Inflammatory macrophage treated with lipopolysaccharide for 4 hours (primary cell): ENCODE measurements at places on chromosomes 2 and 18.

GRCh38 chr2:231243866-231244265 lies 45.4 kb downstream of the ARMC9 start:
- no peak for DNase-seq

- no peak for DNase-seq
These were observed 396.4 kb downstream of the PIK3C3 start for GRCh38 chr18:42351455-42351854.

DNA sequence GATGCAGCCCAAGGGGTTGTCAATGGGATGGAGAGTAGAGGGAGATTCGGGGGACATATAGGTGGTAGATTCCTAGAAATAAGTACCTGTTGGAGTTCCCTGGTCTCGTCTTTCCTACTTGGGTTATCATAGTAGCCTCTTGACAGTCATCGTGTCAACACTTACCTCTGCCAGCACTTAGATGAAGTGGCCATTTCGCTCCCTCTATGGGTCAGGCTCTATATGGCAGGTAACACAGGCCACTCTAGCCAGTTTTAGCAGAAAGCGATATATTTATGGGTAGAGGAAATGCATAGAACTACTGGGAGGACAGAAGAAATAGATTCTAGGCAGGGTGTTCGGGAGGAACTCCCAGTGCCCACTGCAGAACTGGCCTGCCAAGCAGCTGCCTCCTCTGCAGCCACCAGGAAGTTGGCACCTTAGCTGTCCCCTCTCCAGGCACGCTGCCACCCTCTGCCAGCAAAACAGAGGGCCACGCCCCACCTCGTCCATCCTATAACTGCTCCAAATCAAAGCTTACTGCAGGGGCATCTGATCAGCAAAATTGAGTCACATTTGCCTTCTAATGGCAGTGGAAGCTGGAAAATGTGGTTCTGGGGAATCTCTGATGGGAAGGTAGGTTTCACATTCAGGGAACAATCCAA lies 181.3 kb downstream of the INSIG2 start:
- no peak for DNase-seq

DNA sequence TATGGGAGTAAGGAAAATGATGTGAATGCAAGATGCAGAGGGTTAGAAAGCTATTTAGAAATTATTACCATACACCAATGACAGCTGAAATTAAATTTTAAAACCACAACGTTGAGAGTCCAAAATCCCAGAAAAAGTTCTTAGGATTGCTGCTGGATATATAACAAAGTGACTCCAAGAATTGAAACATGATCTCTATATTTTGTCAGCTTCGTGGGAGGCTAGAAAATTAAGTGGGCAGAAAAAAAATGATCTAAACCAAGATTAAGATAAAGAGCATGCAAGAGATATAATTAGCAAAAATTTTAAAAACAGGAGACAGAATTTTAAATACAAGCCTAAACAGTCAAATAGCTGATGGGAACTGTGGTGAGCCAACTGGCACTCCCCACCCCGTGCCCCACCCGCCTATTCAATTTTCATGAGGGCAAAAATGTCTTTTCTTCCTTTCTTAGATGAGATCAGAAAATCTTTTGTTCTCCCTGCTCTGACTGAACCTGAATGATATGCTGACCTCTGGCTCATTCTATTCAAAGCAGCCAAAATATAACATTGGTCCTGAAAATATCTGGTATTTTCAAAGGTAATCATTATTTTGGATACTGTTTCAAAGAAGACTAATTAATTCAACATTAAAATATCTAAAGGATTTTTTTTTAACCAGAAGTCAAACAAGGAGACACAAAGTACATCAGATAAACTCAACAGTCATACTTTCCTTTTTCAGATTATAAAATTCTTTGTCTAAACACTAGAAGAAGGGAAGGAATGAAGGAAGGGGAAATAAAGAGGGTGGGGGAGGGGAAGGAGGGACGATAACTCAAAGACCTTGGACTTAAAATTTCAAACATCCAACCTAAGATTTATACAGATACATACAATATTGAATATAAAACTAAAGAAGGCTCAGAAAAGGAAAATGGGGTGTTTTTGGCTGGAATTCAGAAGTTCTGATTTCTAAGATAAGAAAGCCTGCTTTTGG lies 12.2 kb downstream of the KANSL3 start:
- no peak for DNase-seq

DNA sequence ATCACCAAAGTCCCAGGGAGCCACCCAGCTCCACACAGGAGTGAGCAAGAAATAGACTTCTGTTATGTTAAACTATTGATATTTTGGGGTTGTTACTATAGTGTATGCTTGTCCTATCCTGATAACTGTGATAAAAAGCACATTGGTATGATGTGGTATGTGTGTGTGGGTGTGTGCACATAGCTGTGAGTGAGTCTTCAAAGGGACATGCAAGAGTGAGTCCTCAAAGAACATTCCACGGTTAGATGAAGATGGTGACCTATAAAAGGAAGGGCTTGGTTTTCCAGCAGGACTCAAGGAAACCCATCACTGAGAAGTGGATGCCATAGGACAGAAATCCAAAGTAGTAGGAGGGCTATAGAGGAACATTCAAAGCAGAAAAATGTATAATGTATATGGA lies 342.9 kb downstream of the TSN start:
- DNase-seq: no peak

DNA sequence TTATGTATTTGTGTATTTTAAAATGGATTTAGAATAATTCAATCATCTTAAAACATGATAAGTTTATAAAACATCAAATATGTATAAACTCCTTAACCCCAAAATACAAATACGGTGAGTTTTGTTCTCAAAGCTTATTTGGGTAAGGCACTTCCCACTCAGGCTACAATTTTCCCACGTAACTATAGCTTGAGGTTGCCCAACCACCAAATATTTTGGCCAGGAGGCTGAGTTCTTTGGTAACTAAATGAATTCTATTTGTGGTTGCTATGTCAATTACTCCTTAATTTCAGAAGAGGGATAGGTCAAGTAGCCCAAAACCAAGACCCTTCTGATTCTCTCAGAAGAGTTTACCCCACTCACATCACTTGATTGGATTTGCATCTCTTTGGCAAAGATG lies 70.4 kb downstream of the MYL12B start:
- DNase-seq: no peak

DNA sequence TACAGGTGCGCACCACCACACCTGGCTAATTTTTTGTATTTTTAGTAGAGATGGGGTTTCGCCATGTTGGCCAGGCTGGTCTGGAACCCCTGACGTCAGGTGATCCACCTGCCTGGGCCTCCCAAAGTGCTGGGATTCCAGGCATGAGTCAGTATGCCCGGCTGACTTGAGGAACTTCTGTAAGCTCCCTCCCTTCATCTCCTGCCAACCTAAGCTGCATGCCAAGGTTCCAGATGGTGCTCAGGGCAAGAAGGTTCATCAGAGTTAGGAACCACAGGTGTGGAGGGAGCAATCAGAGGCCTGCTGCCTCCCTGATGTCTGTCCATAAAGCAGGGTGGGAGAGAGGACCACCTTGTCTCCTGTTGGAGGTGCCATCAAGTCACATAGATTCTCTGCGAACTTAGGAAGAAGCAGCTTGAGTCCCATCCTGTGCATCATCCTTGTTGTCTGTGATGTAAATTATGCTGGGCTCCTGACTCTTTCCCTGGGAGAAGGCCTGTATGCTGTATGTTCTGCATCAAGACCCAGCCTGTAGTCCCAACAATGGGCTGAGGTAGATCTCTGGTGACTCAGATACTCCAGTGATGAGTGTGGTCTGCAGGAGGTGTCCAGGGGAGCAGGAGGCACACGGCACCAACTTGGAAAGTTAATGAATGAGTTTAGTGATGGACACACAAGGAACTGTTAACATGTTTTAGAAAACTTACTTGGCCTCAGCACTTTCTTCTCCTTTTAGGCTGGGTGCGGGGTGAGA lies 53.1 kb downstream of the TMEM17 start:
- no peak for DNase-seq

GRCh38 chr18:58266291-58266690 lies 222.3 kb downstream of the NEDD4L start:
- no peak for DNase-seq

- DNase-seq: no peak
These were observed 81.9 kb downstream of the CD226 start for GRCh38 chr18:69865776-69866175.

DNA sequence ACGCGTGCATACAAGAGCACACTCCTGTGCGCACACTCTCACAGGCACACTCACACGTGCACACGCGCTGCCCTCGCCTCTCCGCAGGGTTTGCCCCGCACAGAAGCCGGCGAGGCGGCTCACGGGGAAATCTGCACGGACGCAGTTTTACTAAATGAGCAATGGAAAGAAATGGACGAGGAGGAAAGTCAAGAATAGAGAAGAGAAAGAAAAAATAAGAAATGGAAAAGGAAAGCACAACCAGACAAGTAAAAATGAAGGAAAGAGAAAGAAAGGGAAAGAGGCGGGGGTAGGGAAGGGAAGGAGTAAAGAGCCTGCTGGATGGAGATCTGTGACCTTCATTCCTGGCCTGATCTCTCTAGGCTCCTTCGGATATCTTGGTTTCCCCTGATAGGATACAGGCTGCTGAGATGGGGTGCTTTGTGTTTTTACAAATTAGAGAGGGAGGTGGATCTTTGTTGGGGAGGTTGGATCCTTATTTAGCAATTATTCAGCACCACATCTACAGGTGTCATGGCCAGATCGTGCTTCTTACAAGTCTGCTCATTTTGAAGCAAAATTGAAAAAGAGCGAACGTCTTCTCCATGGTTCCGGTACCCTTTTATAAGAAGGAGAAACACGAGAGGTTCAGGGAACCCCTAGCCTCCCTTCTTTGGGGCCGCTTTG lies 693 bp upstream of the LRP2 start:
- DNase-seq: peak; percentile 19

GRCh38 chr2:39657287-39657937 lies 8.3 kb upstream of the TMEM178A start:
- no peak for DNase-seq

GRCh38 chr18:31596081-31596872 lies 4.6 kb downstream of the TTR start:
- no peak for DNase-seq

DNA sequence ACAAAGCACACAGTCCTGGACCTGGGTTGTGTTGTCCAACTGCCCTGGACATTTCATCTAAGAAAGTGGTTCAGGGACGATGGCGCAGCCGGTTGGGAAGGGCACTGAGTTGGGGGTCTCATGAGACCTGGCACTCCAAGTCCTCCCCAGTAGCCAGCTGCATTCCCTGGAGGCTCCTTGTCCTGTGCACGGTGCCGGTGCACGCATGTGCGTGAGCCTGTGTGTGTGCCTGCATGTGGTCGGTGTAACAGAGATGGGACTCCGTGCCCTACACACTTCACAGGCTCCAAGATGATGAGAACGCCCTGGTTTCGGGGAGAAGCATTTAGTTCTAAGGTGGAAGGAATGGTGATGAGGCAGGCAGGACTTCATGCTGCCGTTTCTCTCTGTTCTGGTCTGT lies 124.9 kb upstream of the PXDN start:
- no peak for DNase-seq

GRCh38 chr18:61651880-61652268 lies 240.9 kb downstream of the RNF152 start:
- no peak for DNase-seq

DNA sequence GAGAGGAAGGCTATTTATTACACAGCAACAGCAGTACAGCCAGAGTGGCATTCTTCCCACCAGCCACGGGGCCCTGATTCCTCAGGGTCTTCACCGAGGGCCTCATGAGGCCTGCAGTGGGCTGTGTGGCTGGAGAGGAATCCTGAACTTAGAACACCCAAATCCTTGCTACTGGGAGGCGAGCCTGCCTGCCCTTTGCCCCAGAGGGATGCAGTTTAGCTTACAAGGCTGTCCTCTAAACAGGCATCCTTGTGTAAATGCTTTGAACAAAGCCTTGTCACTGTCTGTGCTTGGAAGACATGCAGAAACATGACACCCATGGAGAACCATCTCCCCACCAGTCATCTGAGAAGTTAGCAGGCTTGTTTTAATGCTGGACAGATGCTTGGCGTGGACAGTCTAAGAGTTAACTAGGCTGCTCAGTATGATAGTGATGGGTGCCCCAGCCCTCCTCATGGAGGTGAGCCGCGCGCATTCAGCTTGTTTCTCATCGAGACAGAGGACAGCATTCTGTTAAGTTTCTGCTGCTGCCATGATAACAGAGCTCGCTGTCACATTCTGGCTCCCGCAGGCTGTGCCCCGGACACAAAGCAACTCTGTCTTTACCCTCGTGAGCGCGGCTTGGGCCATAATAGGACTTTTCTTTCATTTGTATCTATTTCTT lies 42.9 kb downstream of the ADI1 start:
- no peak for DNase-seq

- DNase-seq: no peak
These were observed 746.3 kb upstream of the CHAC2 start for GRCh38 chr2:53021292-53021691.

DNA sequence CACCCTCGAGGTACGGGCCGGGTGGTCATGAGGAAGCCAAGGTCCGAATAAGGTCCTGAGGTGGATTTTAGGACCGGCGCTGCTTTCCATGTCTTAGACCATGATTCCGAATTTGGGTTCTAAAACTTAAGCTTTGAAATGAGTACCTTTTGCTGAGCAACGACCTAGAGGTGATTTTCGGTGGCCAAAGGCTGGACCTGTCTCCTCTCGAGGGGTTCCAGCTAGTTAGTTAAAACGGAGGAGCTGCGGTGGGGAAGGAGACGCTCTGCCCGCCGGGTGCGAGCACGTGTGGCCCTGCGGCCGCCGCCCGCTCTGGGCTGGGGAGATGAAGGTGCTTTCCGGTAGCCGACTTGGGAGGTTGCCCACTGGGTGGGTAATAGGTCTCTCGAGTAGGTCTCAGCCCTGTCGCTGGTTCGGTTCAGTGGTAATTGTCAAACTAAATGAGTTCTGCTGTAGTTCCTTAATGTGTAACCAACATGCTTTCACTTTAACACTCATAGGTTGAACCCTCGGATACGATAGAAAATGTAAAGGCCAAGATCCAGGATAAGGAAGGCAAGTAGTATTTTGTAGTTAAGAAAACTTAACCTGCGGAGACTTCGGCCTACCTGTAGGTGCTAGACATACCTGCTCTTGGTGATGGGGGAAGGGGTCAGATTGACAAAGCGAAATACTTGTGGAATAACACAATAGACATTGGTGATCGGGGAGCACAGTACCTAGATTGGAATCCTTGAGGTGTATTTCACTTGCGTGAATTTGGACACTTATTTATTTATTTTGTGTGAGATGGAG lies 572 bp downstream of the RPS27A start:
- peak; percentile 17 for DNase-seq
